Hematopoietic multipotent progenitor cell (in vitro differentiated cells): ENCODE measurements at places on chromosomes 5 and 9. TPM values are rescaled to one million over a fixed set of nuclear protein-coding genes. Genes with fewer than 3 reads are reported as not detected.

Gene WNT8A
- total RNA-seq, result 1.1 TPM

Gene IL6ST
- total RNA-seq, result 17.2 TPM

Gene SPATA31D4
- not detected for total RNA-seq

Gene EFNA5
- under 0.01 TPM for total RNA-seq

Gene C5orf58
- total RNA-seq, result under 0.01 TPM
